ENCODE measurements at places on chromosomes 6 and 20.

DNA sequence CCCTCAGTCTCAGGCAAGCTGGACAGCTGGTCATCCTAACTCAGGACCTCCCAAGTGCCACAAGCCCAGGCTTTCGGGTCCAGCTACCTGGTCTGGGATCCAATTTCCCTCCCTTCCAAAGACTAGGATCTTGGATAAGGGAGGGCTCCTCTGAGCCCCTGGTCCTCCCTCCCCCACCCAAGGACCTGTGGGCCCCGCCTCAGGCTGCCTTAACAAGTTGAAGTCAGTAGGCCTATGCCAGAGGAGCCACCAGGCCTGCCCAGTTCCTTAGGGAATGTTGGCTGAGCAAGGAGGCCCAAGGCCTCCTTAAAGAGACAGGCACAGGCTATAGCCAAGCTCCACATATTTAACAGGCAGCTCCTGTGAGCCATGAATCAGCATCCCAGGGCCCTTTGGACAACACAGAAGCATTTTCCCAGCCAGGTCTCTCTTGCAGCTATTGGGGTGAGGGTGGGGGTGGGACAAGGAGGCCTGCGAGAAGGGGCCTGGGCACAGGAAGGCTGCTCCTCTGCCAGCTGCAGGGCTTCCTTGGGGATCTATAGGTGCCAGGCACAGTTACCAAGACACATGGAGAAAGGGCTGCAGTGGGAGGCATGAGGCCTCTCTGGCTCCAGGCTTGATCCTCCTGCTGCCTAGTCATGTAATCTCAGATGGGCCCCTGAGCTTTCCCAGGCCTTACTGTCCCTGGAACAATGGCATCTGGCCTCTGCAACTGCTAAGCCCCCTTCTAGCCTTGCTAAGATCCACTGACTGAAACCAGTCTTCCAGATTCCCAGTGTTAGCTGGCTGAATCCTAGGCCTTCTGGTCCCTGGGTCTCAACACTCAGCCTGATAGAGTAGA, 27.4 kb upstream of the NOL4L start:
- DNase-seq = no peak

DNA sequence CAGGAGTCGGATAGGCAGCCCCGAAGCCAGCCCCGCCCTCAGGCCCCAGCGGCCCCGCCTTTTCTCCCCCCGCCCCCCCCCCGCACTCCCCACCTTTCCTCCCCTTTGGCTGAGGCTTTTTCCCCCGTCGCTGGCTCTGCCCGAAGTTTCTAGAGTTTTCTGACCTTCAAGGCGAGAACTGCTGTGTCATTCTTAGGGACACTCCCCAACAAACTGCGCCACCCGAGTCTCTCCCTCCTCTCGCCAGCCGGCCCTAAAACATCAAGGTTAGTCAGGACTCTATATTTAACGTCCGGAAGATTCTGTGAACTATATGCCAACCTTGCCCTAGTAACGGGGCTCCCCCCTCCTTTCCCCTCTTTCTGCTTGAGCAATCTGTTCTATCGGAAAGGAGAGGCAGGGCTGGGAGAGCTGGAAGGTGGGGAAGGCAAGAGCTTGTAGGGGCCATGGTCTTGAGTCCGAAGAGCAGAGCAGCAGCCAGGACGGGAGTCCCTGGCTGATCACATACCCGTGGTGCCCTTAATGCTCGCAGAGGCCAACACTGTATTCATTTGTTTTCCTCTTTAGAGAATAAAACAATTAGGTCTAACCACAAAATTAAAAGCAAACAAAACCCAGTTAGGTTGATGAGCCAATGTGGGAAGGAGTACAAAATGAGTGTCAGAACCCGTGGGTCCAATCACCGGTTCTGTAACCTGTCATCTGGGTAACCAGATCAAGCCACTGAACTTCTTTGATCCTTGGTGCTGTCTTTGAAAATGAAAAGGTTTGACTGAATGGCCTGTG, 5.3 kb upstream of the HSPA1B start:
- DNase-seq = peak; percentile 90

GRCh38 chr20:46011631-46012482, 3.1 kb downstream of the MMP9 start:
- DNase-seq = peak; percentile 50

GRCh38 chr6:70103798-70104197, 199.1 kb downstream of the COL9A1 start:
- no peak for DNase-seq

- DNase-seq = no peak
Measured at GRCh38 chr6:139240161-139241010, 51.4 kb downstream of the TXLNB start.

- DNase-seq = no peak
Measured at GRCh38 chr20:38168791-38169589, 3.9 kb upstream of the TGM2 start.

- no peak for DNase-seq
Measured at GRCh38 chr6:106118835-106119431, 32.8 kb downstream of the PRDM1 start.

DNA sequence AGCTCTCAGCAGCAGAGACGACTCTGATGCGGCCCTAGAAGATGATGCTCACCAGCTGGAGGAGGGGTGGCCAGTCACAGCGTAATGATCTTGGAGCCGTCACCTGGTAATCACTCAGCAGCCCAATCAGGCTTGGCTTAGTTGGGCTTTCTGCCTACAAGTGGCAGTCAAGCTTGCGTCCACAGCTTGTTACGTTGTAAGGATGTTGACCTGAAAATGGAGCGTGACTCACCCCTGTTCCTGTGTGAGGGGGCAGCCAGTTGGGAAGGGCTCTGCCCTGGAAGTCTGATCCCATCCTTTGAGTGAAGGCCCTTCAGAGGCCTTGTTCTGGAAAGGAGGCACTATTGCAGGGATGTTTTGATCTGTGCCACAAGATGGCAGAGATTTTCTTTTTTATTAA, 49.8 kb downstream of the SPATA2 start:
- DNase-seq = no peak

DNA sequence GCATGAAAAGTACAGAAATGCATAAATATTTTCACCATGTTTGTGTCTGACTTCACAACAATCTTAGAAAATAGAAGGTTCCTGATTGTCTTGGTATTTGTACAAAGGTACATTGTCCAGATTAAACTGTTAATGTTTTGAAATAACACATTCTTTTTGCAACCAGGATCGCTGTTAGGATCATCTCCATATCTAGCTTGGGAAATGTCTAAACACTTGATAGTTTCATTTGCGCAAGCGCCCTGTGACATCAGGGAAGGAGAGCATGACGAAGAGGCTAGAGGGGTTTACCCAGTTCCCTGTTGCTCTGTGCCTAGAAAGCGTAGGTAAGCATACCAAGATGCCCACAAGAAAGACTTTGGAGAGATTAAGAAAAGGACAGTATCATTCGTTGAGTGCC, 19.4 kb downstream of the ALDH8A1 start:
- DNase-seq = no peak

- no peak for DNase-seq
Measured at GRCh38 chr6:126820634-126821033, 297.8 kb upstream of the RSPO3 start.

- DNase-seq = no peak
Measured at GRCh38 chr20:6053776-6054688, at the start of gene LRRN4. Gene LRRN4, minus strand, starts transcription at chr20:6054060. Its CDS starts 1,261 bp downstream, at chr20:6052799.

DNA sequence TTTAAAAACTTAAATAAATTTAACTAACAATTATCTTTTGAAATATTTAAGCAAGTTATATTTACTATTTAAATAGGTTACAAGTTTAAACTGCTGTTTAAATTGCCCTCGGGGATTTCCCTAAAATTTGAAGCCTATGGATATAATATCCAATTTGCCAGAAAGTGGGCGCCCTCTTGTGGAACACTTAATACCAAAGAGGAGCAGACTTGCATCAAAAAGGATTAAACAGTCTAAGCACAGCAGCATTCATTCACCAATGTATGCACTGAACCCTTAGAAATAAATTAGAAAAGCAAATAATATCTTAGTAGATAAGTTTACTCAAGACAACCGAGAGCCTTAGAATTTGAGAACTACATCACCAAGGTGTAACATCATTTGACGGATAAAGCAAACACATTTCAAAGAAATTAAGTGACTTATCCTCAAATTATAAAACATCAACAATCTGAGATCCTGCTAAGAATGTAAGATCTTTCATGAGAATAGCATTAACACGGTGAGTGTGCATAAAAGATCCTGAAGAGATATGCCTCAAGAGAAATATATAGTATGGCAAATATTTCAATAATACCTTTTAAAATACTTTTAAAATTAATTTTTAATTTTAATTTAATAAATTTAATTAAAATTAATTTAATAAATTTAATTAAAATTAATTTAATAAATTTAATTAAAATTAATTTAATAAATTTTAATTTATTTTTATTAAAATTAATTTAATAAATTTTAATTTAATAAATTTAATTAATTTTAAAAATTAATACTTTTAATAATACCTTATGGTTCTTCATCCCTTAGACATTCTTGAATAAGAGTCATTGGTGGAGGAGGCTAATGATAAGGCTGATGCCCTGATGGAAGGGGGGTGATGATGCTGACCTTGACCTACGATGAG, 11.5 kb upstream of the MEP1A start:
- no peak for DNase-seq

DNA sequence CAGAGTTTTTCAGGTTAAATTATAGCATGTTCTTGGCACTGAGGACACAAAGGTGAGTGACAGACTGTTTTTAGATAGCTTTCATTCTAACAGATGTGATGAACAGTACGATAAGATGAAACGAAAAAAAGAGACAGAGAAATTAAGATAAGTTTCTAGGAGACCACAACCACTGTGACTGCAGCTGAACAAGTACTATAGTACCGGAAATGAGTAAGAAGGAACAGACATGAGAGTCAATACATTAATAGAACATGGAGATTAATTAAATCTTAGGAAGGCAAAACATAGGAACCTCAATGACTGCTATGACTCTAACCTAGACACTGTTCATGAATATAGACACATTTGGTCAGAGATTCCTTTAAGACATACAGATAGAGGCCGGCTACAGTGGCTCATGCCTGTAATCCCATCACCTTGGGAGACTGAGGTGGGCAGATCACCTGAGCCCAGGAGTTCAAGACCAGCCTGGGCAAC, 40.2 kb downstream of the HBS1L start:
- DNase-seq = no peak

DNA sequence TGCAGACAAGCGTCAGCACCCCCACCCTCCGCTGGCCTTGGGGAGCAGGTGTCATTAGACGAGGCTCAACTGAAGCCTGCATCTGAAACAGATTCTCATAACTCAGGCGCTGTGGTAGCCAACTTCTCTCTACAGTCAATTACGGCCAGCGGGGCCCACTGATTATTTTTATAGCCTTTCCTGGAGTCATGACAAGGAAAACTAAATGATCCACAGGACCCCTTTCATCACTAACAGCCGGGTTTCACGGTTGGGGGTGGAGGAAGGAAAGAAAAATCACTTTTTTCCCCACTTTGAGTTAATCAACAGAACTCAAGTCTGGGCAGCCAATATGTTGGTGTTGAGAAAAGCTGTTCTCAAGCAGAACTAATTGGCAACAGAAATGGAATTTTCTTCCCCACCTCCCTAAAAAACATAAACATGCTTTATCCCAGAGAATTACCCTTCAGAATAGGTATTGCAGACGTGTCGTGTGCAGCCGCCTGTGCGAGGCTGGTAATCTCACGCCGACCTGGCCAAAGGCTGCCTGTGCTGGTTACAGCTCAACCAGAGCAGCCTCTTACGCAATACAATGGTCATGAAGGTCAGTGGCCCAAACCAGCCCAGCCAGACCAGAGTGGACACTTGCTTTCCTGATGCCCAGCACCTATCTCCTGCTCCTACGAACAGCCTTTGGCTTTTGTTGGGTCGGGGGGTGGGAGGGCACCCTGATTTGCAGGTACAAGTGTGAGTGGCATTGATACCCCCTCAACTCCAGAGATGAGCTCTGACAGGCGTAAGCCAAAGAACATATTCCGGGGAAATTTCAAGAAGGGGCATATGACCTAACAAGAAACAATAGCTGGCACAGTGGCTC, 11.0 kb downstream of the RIPOR3 start:
- peak; percentile 77 for DNase-seq

GRCh38 chr6:48111143-48111506, at the start of gene PTCHD4:
Gene PTCHD4, minus strand, starts transcription at chr6:48111197. Its CDS starts 42,240 bp downstream, at chr6:48068957.
- no peak for DNase-seq

DNA sequence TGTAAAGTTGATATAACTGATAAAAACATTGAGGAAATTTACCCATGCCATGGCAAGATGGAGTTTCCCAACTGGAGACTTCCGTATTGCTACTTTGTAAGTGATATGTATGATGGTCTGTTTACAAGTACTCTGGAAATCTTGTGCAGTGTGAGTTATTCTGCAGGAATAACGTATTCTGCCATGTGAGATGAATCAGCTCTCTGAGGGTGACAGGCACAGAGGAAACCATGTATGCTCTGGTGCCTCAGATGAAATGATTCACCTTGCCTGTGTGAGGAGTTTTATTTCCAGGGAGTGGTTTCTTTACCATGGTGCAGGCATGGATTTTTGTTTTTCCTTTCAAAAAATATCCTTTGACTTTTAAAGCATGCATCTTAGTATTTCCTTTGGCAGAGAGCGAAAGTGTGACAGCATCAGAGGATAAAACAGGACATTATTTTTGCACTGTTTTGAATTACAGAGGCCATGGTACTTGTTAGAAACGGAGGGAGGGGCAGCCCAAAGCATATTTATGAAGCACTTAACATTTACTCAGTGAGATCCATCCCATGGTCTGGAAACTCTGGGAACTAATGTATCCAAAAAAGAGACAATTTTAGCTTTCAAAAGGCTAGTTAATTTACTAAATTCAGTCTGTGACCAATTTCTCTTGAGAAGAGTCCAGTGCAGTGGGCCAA, 36.0 kb upstream of the MTRF1L start:
- no peak for DNase-seq

DNA sequence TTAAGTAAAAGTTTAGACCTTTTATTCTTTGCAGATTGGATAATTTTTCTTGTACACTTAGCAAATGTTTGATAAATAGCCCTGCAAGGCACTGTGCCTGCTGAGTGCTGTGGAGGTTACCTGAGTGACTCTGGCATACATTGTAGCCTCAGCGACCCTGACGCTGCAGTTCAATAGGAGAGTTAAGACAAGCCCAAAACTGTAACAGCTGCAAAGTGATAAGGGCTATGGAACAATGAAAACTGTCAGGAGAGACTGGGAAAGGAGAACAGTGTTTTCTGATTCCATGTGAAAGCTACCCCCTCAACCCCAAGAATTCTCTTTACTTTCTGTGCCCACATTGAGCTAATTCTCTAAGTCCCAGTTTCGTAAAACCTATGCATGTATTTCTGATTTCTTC, 22.2 kb downstream of the HIVEP1 start:
- DNase-seq = no peak

- no peak for DNase-seq
Measured at GRCh38 chr20:1225263-1225782, 521 bp upstream of the RAD21L1 start.

- no peak for DNase-seq
Measured at GRCh38 chr6:13544454-13545186, 29.8 kb upstream of the SIRT5 start.

DNA sequence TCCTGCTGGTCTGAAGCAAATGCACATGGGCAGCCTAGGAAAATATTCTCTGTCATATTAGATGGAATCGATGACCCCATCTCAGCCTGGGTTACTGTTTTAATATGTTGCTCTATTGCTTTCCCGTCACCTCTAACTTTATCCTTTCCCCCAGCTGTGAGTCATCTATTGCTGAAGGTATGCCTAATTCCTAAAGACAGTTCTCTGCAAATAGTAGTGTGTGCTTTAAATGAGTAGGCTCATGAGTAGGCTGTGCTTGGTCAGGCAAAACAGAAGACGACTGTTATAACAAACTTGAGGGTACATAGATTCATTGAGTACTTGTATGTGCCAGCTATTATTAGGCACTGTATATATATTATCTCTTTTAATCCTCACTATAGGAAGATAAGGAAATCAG, 47.2 kb downstream of the CTNNBL1 start:
- DNase-seq = no peak

GRCh38 chr6:2563635-2564034, 187.1 kb downstream of the MYLK4 start:
- no peak for DNase-seq

Measured in ovary (tissue), 10 donors.